ENCODE measurements at places on chromosomes 5 and 9. TPM values are rescaled to one million over a fixed set of nuclear protein-coding genes. Genes with fewer than 3 reads are reported as not detected.
A peak's percentile ranks its signal among the peaks of the same experiment; 100 is the strongest.

GRCh38 chr5:131285703-131286399 lies 22.0 kb downstream of the CDC42SE2 start:
- no peak for DNase-seq
- H3K4me3 ChIP-seq: no peak overlapping the region
- H3K27me3 ChIP-seq: no peaks in the 10 kb centered on the region
- no peaks in the 10 kb centered on the region for H3K36me3 ChIP-seq
- H3K4me1 ChIP-seq: peaks cover 6% of the 10 kb centered on the region

DNA sequence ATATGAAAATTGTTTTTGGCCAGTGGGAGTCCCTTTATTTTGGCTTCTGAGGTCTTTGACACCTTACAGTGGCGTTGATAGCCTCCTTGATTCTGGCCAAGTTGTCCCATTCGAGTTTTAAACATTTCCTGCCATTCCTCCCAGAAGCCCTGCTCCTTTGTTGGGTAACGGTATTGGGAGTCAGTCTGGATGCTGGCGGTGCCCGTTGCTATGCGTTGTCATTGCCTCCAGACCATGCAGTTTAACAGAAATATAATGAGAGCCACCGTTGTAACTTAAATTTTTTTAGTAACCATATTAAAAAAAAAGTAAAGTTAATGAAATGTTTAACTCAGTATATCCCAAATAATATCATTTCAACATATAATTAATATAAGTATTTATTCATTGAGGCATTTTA lies 35.0 kb downstream of the GALNT12 start:
- no peaks in the 10 kb centered on the region for H3K36me3 ChIP-seq
- no peak for DNase-seq
- H3K27ac ChIP-seq: no peak overlapping the region
- H3K4me1 ChIP-seq: no peaks in the 10 kb centered on the region

DNA sequence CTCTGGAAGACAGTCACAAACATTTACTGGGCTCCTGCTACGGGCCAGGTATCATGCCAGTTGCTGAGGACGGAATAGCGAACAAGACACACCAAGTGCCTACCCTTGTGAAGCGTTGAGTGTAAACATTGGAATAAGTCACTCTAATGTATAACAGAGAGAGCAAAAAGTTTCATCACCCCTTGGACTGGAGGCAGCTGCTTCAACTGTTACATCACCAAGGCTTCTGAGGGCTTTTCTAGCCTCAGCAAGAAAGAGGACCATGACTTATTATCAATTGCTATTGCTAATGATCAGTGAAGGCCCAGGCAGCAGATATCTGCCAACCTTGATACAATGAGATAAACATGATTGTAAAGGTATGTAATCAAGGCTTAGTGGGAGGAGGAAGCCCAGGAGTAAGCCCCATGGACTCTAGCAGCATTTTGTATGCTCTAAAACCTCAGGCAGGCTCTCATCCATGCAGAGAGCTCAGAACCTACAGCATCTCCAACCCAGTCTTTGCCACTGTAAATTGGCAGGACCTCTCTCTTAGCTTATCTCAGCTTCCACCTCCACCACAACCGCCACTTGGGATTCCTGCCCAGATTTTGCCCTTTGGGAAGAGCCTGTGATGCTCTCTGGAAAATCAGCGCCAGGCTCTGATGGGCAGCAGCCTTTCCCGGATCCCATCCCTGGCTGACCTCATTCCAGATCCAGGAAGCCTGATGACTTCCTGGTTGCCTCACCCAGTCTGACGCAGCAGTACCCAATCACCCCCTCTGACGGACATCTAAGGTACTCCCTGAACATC lies 54.5 kb downstream of the ADAM19 start:
- H3K4me1 ChIP-seq: no peaks in the 10 kb centered on the region
- no peaks in the 10 kb centered on the region for H3K36me3 ChIP-seq
- DNase-seq: no peak
- no peak overlapping the region for H3K4me3 ChIP-seq

DNA sequence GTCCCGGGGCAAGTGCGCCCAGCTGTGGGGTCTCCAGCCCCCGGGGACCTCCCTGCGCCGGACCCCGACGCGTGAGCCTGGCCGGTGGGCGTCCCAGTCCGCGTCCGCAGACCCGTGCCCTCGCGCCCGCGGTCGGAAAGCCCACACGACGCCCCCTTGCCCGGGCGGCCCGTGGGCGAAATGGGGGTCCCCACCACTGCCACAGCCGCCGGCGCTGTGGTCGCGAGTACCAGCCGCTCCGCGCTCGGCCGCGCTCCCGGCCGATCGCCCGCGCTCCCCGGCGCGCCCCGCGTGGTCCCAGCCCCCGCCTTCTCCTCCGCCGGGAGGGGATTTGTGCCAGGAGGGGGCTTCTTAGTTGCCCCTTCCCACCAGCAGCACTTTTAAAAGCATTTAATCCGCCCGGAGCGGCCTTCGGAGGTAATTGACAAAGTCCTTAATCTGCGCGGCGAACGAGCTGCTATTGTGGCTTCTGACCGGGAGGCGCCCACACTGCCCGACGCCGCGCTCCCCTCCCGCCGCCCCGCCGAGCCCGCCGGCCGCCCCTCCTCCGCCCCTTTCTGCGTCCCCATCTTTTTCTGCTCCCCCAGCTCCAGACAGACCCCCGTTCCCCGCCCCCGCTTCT lies 469 bp upstream of the FIBCD1 start:
- peaks cover 65% of the 10 kb centered on the region for H3K27me3 ChIP-seq
- no peaks in the 10 kb centered on the region for H3K36me3 ChIP-seq
- H3K4me1 ChIP-seq: peaks cover 21% of the 10 kb centered on the region
- peak; percentile 91 for DNase-seq
- H3K4me3 ChIP-seq: peak overlapping the region; percentile 89

DNA sequence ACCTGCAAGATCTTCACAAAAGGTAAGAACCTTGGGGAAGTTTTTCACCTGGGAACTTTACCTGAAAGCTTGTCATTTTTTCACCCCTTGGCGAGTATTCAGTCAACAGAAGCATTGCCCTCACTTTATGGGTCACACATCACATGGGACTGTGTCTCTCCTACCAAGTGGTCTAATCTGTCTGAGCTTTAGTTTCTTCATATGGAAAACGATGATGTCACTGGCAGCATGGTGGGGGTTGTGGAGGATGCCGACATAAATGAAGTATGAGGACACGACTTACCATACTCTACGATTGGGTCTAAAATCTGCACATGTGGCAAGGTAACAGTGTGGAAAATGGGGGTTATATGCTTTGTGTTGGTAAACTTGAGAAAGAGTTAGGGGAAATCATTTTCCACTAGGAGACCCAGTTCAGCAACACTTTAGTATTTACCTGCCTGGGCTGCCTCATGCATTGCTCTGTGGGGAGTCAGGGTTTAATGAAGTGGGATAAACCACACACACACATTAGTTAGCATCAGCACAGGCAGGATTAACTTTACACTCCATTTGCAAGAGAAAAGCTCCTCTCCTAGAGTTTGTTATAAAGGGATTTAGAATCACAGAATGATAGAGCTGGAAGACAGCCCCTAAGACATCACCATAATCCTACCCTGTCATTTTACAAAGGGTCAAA lies 19.8 kb upstream of the PAX5 start:
- no peak overlapping the region for H3K4me3 ChIP-seq
- peak; percentile 58 for DNase-seq
- H3K4me1 ChIP-seq: peaks cover 16% of the 10 kb centered on the region

DNA sequence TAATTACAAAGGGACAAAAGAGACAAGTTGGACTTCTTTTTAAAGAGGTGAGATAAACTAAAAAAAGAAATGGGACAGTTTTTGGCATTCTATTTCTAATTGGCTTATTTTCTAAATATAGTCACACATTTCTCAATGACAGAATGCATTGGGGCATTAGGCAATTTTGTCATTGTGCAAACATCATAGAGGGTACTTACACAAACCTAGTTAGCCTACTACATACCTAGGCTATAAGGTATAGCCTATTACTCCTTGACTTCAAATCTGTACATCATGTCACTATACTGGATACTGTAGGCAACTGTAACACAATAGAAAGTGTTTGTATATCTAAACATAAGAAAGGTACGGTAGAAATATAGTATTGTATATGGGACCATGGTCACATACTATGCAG lies 56.1 kb downstream of the LSM11 start:
- no peak for DNase-seq
- H3K27ac ChIP-seq: no peak overlapping the region
- no peak overlapping the region for H3K4me3 ChIP-seq
- H3K27me3 ChIP-seq: no peaks in the 10 kb centered on the region
- H3K4me1 ChIP-seq: no peaks in the 10 kb centered on the region

DNA sequence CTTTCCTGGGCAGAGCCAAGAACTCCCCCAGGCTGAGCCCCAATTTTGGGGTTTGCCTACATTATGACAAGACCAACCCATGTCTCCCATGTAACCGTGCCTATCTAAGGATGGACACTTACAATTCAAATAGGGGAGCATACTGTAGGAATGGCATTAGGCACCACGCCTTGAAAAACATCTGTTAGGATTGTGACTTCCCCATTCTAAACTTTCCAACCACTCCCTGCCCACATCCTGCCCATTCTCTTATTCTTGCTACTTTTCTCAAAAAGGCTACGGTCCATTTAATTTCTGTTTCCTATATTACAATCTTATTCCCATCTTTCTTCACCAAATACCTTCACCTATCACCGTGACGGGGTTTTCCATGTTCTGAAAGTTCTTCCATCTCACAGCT lies 99.2 kb downstream of the LPAR1 start:
- no peaks in the 10 kb centered on the region for H3K4me1 ChIP-seq
- no peaks in the 10 kb centered on the region for H3K27me3 ChIP-seq
- no peak overlapping the region for H3K27ac ChIP-seq
- DNase-seq: no peak
- no peaks in the 10 kb centered on the region for H3K36me3 ChIP-seq

SPATA31C1 gene
- not detected for total RNA-seq

ZCCHC10 gene
- 31.8 TPM for total RNA-seq

AMBP gene
- total RNA-seq: not detected

PAEP gene
- not detected for total RNA-seq

HAVCR1 gene
- not detected for total RNA-seq

GRM6 gene
- not detected for total RNA-seq

FBLL1 gene
- 0.34 TPM for total RNA-seq

CDC20B gene
- total RNA-seq: not detected

Data from neural progenitor cell (in vitro differentiated cells).